ENCODE measurements at places on chromosomes 7 and 10. TPM values are rescaled to one million over a fixed set of nuclear protein-coding genes. Genes with fewer than 3 reads are reported as not detected.

The TFEC gene
- 0.89 TPM for total RNA-seq

The TM9SF3 gene
- total RNA-seq = 69.2 TPM

The EN2 gene
- under 0.01 TPM for total RNA-seq

The VSIR gene
- total RNA-seq = 12.2 TPM

The PAXIP1 gene
- 4.5 TPM for total RNA-seq

The SUV39H2 gene
- total RNA-seq = 12.2 TPM

The AKR1C3 gene
- 173 TPM for total RNA-seq

The INPP5A gene
- 22.3 TPM for total RNA-seq

The ASB10 gene
- total RNA-seq = not detected

The ELN gene
- 6.2 TPM for total RNA-seq

The ADD3 gene
- 439 TPM for total RNA-seq

The SEPTIN7 gene
- total RNA-seq = 96.0 TPM

The SUN3 gene
- total RNA-seq = not detected

Measured in dermis microvascular lymphatic vessel endothelial cell (primary cell).